PC-9 (cell line): ENCODE measurements at places on chromosomes 7 and 10.

GRCh38 chr10:79044036-79044632 is 24.6 kb upstream of the ZMIZ1 start:
- no peak for DNase-seq

- no peak for DNase-seq
Observed at GRCh38 chr7:156386097-156386496, 254.5 kb upstream of the RNF32 start.

DNA sequence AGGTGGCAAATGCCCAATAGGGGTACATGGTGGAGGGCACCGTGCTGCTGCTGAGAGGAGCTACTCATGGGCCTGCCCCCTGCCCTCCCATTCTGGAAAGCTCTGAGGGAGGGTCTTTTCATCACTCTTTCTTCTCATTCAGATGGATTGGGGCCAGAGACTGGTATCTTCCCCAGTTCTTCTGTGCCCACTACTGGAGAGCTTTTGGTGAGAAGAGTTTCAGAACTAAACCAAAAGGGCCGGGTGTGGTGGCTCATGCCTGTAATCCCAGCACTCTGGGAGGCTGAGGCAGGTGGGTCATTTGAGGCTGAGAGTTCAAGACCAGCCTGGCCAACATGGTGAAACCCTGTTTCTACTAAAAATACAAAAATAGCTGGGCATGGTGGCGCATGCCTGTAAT is 12.5 kb downstream of the ADRA2A start:
- no peak for DNase-seq

- DNase-seq = no peak
Observed at GRCh38 chr10:82866424-82867020, 991.5 kb downstream of the NRG3 start.

DNA sequence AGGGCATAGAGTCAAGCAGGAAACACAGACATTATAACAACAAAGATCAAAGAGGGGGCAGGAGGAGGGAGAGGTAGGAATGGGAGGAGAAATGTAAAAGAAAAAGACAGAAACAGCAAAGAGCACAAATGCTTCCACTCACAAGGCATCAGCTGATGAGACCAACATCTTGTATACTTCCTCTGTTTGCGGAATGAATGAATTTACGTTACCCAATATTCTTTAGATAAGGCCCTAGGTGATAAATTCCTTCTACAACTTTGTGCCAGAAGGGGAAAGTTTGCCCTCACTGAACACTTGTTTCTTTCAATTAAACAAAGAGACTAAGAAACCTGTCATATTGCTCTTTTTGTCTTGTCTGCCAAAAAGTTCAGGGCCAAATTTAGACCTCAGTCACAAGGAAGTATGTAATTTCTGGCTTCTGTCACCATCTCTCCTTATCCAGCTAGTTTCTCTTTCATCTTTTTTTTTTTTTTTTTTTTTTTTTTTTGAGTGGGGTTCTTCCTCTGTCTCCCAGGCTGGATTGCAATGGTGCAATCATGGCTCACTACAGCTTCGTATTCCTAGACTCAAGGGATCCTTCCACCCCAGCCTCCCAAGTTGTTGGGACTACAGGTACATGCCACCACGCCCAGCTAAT is 116.4 kb upstream of the NANOS1 start:
- DNase-seq = peak; percentile 14

GRCh38 chr7:4470246-4470645 is 211.8 kb upstream of the FOXK1 start:
- DNase-seq = no peak

- no peak for DNase-seq
Observed at GRCh38 chr7:26043801-26044200, 108.2 kb upstream of the NFE2L3 start.
